Naive thymus-derived CD8-positive, alpha-beta T cell (primary cell): ENCODE measurements at places on chromosomes 4 and X. TPM values are rescaled to one million over a fixed set of nuclear protein-coding genes. Genes with fewer than 3 reads are reported as not detected.

DNA sequence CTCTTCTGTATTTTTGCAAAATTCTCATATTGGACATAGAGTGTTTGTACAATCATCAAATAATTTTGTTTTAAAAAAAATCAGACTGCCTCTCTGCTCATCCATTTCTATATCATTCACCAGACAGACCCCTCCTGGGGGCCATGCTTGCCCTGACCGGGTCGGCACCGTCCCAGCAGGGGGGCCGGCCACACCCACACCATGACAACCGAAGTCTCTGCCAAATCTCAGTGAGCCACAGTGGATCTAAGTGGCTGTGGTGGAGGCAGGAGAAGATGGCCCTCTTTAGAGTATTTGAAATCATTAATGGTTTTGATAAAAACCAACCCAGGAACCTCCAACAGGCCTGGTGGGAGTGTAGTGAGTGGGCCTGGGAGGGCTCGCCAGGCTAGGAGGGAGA is 66.9 kb upstream of the ADRA2C start:
- H3K4me1 ChIP-seq: no peaks in the 10 kb centered on the region
- DNase-seq: no peak
- no peak overlapping the region for H3K4me3 ChIP-seq
- peaks cover 31% of the 10 kb centered on the region for H3K27me3 ChIP-seq
- no peak overlapping the region for H3K27ac ChIP-seq

GRCh38 chrX:109635146-109635545 is 10.2 kb upstream of the KCNE5 start:
- peaks cover 13% of the 10 kb centered on the region for H3K36me3 ChIP-seq
- no peak overlapping the region for H3K4me3 ChIP-seq
- H3K4me1 ChIP-seq: no peaks in the 10 kb centered on the region
- H3K27me3 ChIP-seq: no peaks in the 10 kb centered on the region
- no peak for DNase-seq

DNA sequence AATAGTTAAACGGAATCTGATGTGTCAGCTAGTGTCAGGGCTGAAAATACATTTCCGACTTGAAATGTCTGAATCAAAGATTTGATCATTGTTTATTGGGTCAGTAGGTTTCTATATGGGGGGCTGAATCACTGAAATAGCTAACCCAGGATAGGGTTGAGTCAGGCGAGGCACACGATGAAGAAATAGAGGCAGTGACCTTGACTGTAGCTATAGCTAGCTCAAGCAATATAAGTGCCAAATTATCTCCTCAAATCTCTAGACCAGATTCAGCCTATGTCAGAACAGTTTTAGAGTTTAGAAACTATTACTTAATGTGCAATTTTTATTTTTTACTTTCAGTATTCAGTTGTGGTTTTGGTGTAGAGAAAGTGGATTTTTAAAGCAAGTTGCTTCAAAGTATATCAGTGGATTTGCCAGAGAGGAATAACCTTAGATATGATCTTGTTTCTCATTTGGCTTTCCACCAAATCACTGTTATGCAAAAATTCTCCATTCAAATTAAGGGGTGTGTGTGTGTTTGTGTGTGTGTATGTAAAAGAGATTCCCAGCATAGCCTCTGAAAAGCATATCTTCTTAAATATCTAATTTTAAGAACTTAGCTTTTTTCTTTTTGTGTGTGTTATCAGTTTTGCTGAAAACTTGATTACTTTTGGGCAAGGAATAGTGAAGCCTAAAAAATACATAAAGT is 100.3 kb upstream of the RPL34 start:
- no peaks in the 10 kb centered on the region for H3K27me3 ChIP-seq
- H3K4me3 ChIP-seq: no peak overlapping the region
- peak overlapping the region; percentile 5 for H3K27ac ChIP-seq
- peaks cover 20% of the 10 kb centered on the region for H3K4me1 ChIP-seq

- H3K27ac ChIP-seq: no peak overlapping the region
- no peak overlapping the region for H3K4me3 ChIP-seq
- DNase-seq: no peak
- peaks cover 21% of the 10 kb centered on the region for H3K27me3 ChIP-seq
- H3K4me1 ChIP-seq: no peaks in the 10 kb centered on the region
These were observed 53.0 kb upstream of the RAPGEF2 start for GRCh38 chr4:159049780-159050375.

GRCh38 chrX:104745152-104745551 is 179.2 kb downstream of the IL1RAPL2 start:
- H3K27me3 ChIP-seq: peaks cover 10% of the 10 kb centered on the region
- DNase-seq: no peak
- H3K36me3 ChIP-seq: no peaks in the 10 kb centered on the region
- no peaks in the 10 kb centered on the region for H3K4me1 ChIP-seq
- no peak overlapping the region for H3K27ac ChIP-seq

- no peak overlapping the region for H3K4me3 ChIP-seq
- H3K27ac ChIP-seq: peak overlapping the region; percentile 87
- no peak for DNase-seq
- no peaks in the 10 kb centered on the region for H3K27me3 ChIP-seq
- peaks cover 15% of the 10 kb centered on the region for H3K4me1 ChIP-seq
These were observed 37.6 kb downstream of the GPR174 start for GRCh38 chrX:79182071-79182470.

DNA sequence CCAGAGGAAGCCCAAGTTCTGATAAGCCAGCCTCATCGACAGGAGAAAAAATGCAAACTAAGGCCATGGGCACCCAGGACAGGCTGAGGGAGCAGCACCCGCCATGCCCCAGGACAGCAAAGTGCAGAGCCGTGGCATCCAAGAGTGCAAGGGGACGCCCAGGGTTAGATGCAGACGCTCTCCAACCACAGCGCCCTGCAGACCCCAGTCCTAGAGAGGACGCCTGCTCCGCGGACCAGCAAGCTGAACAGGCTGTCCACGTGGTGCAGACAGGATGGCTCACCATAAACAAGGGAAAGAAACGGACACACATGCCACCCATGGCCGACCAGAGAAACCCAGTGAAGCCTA is 32.6 kb downstream of the GAK start:
- H3K4me3 ChIP-seq: no peak overlapping the region
- no peak overlapping the region for H3K27ac ChIP-seq
- H3K4me1 ChIP-seq: peaks cover 7% of the 10 kb centered on the region
- DNase-seq: no peak
- H3K27me3 ChIP-seq: no peaks in the 10 kb centered on the region

GRCh38 chr4:56762484-56763250 is 58.8 kb downstream of the SPINK2 start:
- peaks cover 29% of the 10 kb centered on the region for H3K4me1 ChIP-seq
- no peak for DNase-seq

GRCh38 chrX:49761481-49761880 is 65.7 kb upstream of the PAGE1 start:
- no peaks in the 10 kb centered on the region for H3K27me3 ChIP-seq
- no peak overlapping the region for H3K27ac ChIP-seq

DNA sequence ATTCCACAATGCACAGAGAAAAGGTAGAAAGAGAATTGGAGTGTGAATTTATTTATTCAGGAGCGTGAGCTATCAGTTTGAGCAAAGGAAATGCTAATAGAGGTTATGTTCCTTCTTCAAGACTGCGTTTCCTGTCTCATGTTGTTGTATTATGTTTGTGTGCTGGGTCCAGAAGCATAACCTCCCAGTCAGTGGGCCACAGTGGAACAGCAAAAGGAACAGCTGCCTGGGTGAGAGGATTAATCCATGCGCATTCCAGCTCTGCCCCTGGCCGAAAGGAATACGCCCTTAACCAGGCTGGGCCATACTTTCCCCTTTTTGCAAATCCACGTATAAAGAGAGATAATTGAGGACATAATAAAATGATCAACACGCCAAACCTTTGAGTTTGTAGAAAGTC is 32.4 kb upstream of the ARX start:
- H3K27ac ChIP-seq: no peak overlapping the region
- no peak overlapping the region for H3K4me3 ChIP-seq
- H3K27me3 ChIP-seq: no peaks in the 10 kb centered on the region
- H3K36me3 ChIP-seq: no peaks in the 10 kb centered on the region
- DNase-seq: no peak

DNA sequence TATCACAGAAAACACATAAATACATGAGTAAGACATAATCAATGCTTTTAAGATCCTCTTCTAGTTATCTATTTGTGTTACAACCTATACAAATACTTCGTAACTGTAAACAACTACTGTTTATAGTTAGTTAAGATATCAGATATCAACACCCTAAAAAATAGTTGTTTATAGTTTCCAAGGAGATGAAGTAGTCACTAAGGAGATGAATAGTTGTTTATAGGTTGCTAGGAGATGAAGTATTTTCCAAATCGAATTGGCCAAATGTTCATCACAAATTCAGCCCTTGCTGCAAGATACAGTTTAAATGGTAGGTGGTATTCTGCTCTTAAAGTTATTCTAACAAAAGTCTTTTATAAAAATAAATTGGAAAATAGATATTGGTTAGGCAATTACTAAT is 618.2 kb upstream of the PCDH10 start:
- H3K4me3 ChIP-seq: no peak overlapping the region
- no peak for DNase-seq
- H3K27ac ChIP-seq: no peak overlapping the region
- H3K36me3 ChIP-seq: no peaks in the 10 kb centered on the region
- no peaks in the 10 kb centered on the region for H3K27me3 ChIP-seq
- no peaks in the 10 kb centered on the region for H3K4me1 ChIP-seq

- no peaks in the 10 kb centered on the region for H3K36me3 ChIP-seq
- H3K27ac ChIP-seq: no peak overlapping the region
- H3K27me3 ChIP-seq: peaks cover 4% of the 10 kb centered on the region
- H3K4me1 ChIP-seq: peaks cover 12% of the 10 kb centered on the region
- H3K4me3 ChIP-seq: no peak overlapping the region
These were observed 185.5 kb upstream of the RBPJ start for GRCh38 chr4:26135331-26135730.

- H3K36me3 ChIP-seq: no peaks in the 10 kb centered on the region
- no peak overlapping the region for H3K27ac ChIP-seq
- H3K4me3 ChIP-seq: no peak overlapping the region
- no peak for DNase-seq
- H3K27me3 ChIP-seq: peaks cover 3% of the 10 kb centered on the region
These were observed 321.7 kb downstream of the ANK2 start for GRCh38 chr4:113371111-113371510.

DNA sequence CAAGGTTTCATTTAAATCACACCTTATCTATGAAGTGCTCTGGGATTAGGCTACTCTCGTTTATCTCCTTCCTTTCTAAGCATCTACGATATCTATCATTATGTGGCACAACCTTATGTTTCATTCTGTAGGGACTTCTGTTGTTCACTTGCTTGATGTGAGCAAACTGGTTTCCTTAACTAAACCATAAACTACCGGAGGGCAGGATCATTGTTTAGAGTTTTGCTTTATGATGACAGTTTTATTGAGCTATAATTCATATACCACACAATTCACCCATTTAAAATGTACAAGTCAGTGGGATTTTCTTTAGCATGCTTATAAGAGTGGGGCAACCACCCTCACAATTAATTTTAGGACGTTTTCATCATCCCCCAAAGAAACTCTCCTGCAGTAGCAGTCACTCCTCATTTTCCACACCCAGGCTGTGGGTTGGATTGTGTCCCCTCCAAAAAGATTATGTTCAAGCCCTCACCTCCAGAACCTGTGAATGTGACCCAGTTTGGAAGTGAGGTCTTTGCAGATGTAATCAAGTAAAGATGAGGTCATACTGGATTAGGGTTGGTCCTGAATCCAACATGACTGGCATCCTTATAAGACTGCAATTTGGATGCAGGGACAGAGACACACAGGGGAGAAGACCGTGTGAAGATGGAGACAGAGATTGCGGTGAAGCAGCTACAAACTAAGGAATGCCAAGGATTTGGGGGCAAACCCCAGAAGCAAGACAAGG is 42.1 kb upstream of the SH3RF1 start:
- H3K36me3 ChIP-seq: no peaks in the 10 kb centered on the region
- H3K4me1 ChIP-seq: no peaks in the 10 kb centered on the region
- DNase-seq: no peak
- no peak overlapping the region for H3K27ac ChIP-seq
- H3K4me3 ChIP-seq: no peak overlapping the region

DNA sequence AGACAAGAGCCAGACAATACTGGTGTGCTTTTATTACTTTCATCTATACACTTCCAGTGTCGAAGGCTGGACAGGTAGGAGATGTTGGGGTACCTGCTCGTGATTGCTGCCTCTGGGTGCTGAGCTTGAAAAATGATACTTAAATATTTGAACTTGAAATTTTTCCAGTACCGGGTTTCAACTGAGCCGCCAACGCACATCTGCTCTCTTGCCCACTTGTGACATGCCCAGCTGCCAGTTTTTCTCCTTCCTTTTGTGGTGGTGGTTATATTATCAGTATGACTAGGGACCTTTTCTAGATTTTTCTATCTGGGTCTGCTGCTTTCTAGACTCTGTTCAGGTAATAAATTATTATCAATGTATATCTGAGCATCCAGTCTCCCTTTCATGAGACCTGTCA is 3.4 kb downstream of the OGT start:
- H3K27me3 ChIP-seq: no peaks in the 10 kb centered on the region
- DNase-seq: no peak
- H3K4me1 ChIP-seq: peaks cover 36% of the 10 kb centered on the region
- H3K27ac ChIP-seq: peak overlapping the region; percentile 77
- peak overlapping the region; percentile 98 for H3K4me3 ChIP-seq

GRCh38 chrX:138775517-138775916 is 64.0 kb upstream of the FGF13 start:
- H3K4me1 ChIP-seq: no peaks in the 10 kb centered on the region
- DNase-seq: no peak
- peaks cover 2% of the 10 kb centered on the region for H3K27me3 ChIP-seq
- no peak overlapping the region for H3K4me3 ChIP-seq
- H3K27ac ChIP-seq: no peak overlapping the region
- H3K36me3 ChIP-seq: no peaks in the 10 kb centered on the region

DNA sequence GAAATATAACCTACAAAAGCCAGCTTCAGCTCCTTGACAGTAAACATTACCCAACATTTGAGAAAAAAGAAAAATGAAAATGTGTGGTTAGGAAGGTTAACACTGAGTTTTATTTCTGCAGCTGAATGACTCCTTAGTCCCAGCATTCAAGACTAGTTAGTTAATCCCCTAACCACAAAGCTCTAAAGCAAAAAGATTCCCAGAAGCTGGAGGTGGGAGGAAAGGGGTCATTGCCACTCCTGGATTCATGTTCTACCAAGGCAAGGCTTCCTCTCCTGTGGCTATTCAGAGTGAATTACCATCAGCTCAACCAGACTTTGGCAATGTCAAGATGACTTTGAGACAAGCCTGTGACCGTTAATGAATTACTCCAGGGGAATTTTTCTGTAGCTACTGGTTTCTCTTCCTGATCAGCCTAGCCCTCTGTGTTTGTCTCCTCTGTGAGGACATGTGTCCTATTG is 63.6 kb downstream of the HADH start:
- peak overlapping the region; percentile 98 for H3K27ac ChIP-seq
- DNase-seq: no peak
- H3K36me3 ChIP-seq: no peaks in the 10 kb centered on the region
- H3K4me1 ChIP-seq: peaks cover 57% of the 10 kb centered on the region

- DNase-seq: no peak
- no peaks in the 10 kb centered on the region for H3K27me3 ChIP-seq
- no peaks in the 10 kb centered on the region for H3K36me3 ChIP-seq
- H3K27ac ChIP-seq: no peak overlapping the region
These were observed 423.1 kb upstream of the INTU start for GRCh38 chr4:127209580-127210095.

GAGE13 gene
- not detected for total RNA-seq

SORCS2 gene
- total RNA-seq: not detected

TEX11 gene
- total RNA-seq: not detected

CLDN34 gene
- not detected for total RNA-seq

WNK3 gene
- 0.88 TPM for total RNA-seq

CXCL10 gene
- not detected for total RNA-seq

CWH43 gene
- not detected for total RNA-seq

PLRG1 gene
- 92.4 TPM for total RNA-seq

TLR3 gene
- total RNA-seq: 0.25 TPM

CDS1 gene
- 0.70 TPM for total RNA-seq

CFAP99 gene
- total RNA-seq: not detected
